SW 1271 (cell line): ENCODE measurements at places on chromosomes 2 and 18.

GRCh38 chr2:671072-671471 is 6.1 kb downstream of the TMEM18 start:
- no peak for DNase-seq

GRCh38 chr2:85170938-85171475 is 37.8 kb downstream of the TCF7L1 start:
- no peak for DNase-seq

- no peak for DNase-seq
Observed at GRCh38 chr18:37640504-37640903, 74.9 kb upstream of the CELF4 start.

DNA sequence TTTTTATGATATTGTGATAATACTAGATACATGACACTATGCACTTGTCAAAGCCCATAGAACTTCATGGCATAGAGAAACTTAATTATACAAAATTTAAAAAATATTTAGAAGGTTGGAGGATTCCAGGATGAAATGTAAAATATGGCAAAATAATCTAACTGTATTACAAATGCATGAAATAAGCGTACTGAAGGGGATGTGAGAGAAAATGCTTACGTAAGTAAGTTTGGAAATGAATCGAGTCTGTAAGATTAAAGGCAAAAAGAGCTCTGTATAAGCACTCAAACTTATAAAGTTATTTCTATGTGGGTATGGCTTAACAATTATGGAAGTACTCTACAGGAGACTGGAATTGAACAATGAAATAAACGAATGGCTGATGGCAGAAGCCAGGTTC is 13.4 kb upstream of the CDC42EP3 start:
- DNase-seq, result no peak

GRCh38 chr2:235212501-235213158 is 260.8 kb downstream of the SH3BP4 start:
- DNase-seq, result no peak

DNA sequence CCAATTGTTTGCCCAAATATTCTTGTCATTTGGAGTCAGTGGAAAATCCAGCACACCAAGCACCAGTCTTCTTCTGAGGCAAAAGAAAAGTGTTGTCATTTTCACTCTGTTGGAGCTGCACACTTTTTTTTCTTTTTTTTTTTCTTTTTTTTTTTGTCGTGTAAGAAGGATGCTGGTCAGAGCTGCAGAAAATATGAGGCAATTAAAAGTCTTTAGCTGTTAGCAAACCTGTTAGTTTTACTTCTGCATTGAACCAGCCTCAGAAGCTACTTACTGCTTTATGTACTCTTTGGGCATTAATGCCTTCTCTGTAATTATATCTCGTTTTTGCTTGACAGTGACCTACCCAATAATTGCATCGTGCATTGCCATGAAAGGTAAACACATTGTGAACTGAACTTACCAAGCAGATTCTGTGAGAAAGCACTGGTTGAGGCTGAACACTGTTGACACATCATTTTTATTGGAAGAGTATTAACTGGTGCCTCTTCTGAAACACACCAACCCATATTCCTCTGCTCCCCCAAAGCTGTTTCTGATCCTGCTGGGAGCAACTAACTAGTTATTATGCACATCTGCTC is 165.4 kb downstream of the CAPN13 start:
- no peak for DNase-seq

DNA sequence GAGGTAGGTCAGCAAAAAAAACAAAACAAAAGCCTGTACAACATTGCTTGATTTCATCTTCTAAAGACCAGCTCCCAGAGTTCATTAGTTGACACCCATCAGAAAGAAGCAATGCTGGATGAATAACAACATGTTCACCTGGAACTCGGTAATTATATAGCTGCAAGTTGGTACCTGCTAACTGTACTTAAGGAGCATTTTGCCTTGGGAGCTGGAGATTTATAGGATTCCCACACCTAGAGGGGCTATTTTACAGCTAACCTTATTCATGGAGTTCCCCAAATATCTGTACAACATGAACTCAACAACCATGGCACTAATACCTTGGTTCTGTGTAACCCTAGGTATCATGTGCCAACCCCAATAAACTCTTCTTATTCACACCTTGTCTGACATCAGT is 281.1 kb upstream of the NCKAP5 start:
- no peak for DNase-seq

- no peak for DNase-seq
Observed at GRCh38 chr18:60667016-60667415, 294.4 kb upstream of the MC4R start.

DNA sequence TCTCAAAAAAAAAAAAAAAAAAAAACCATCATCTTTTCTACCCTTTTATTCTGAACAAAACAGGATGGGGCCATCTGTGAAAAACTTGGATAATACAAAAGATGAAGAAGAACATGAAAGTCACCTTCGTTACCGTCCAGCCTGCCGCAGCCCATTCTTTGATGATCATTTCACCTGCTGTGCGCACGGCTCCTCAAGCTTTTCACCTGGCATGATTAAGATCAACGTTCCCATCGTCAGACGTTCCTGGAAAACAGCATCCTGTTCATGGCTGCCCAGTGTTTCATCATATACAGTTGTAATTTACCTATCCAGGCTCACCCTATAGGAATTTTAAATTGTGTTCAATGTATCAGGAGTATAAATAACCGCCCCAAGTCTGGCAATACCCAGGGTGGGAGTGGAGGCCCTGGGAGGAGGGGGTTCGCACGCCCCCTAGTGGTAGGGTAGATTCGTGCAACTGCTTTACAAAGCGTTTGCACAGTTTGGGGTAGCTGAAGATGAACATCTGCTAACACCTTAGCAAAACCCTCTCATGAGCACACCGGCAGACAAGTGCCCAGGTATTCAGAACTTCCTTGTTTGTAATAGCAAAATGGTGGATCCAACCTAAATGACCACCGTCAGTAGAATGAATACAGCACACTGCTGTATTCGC is 49.0 kb upstream of the GLI2 start:
- DNase-seq, result no peak

GRCh38 chr18:11909591-11910026 is 1.5 kb upstream of the MPPE1 start:
- DNase-seq, result no peak

GRCh38 chr18:25825056-25825455 is 265.4 kb downstream of the SS18 start:
- DNase-seq, result no peak
